Nucleus accumbens (tissue), 56 donors: ENCODE measurements at places on chromosomes 3 and 15.

- DNase-seq = no peak
Measured at GRCh38 chr3:190579514-190580137, 65.7 kb downstream of the IL1RAP start.

GRCh38 chr15:73142802-73143762, 90.8 kb downstream of the NEO1 start:
- no peak for DNase-seq

DNA sequence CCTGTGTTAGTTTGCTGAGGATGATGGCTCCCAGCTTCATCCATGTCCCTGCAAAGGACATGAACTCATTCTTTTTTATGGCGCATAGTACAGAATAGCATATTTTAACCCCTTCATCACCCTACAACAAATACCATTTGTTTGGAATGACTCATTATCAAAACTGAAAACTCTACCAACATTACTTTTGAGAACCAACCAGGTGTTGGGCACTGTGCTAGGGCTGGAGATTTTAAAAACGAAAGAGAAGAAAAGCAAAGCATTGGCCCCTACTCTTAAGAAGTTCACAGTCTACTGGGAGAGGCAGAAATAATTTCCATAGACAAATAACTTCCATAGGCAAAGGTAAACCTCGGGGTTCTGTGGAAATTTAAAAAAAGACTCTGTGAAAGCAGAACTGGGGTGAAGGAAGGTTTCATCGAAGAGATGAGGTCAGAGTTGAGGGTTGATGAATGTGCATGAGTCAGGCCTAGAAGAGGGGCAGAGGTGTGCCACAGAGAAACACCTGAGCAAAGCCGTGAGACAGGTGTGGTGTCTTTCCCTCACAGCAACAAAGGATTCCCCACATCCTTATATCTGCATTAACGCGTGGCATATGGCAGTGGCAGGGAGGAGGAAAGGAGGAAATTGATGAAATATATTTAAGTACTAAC, 51.0 kb downstream of the MCF2L2 start:
- DNase-seq = no peak

DNA sequence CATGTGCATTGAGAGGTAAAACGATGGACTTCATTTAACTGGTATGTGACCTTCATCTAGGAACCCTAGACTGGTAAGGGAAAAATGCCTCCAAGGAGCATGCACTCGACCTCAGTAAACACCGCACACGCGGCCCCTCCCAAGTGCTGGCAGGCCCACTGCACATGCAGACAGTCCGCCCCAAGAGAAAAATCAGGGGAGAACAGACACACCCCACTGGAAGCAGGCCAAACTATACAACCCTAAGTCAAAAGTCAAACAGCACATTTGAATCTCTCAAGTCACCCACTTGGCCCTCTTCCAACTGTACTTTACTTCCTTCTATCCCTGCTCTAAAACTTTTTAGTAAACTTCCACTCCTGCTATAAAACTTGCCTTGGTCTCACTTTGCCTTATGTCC, 250.1 kb upstream of the HES1 start:
- DNase-seq = no peak

- DNase-seq = no peak
Measured at GRCh38 chr3:45870099-45870498, 16.2 kb upstream of the CCR9 start.

DNA sequence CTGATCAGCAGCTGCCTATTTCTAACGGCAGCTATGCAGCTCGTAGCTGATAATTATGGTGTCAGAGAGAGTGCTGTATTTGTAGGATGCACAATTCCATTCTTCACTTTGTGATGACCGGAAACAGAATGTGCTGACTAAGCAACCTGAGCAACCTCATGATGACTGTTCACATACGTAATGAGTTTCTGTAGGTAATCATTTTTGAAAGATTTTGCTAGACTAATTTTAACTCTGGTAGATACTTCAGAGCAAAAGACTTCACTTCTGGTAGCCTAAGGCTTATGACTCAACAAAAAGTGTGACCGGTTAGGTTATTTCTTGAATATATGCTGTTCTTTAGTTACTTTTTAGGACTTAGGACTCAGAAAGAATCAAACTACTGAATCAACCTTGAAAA, 567.7 kb downstream of the NAALADL2 start:
- no peak for DNase-seq

GRCh38 chr3:16253601-16254000, 11.1 kb downstream of the DPH3 start:
- DNase-seq = no peak

GRCh38 chr3:143897576-143898295, 49.5 kb upstream of the SLC9A9 start:
- no peak for DNase-seq

DNA sequence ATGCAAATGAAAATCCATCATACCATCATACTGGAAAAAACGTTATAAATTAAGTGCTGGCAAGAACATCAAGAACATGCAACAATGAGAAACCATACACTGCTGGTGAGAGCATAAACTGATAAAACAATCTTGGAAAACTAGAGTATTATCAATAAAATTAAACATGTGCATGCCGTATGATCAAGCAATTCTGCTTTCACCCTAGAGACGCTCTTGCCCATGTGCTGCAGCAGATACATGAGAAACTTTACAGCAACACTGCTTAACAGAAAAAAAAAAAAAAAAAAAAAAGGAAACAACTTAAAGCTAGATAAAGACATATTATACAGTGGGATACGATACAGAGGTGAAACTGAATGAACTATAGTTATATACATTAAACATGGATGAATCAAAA, 21.8 kb downstream of the SPG11 start:
- no peak for DNase-seq

DNA sequence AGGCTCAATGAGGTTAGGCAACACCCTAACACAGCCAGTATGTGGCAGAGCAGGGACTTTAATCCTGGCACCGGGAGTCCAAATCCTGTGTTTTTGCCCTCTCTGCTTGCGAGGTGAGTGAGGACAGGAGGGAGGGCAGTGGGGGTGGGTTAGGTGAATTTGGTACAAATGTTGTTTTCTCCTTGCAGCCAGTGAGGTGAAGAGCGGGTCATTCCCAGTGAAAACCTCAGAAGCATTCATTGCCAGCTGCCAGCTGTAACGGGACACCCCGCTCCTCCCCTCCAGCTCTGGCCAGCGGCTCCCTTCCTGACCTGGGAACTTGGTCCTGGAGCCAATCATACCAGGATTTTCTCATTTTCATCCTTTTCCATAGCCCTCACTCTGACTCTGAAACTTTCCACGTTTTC, 45.7 kb upstream of the RAB6B start:
- DNase-seq = no peak

DNA sequence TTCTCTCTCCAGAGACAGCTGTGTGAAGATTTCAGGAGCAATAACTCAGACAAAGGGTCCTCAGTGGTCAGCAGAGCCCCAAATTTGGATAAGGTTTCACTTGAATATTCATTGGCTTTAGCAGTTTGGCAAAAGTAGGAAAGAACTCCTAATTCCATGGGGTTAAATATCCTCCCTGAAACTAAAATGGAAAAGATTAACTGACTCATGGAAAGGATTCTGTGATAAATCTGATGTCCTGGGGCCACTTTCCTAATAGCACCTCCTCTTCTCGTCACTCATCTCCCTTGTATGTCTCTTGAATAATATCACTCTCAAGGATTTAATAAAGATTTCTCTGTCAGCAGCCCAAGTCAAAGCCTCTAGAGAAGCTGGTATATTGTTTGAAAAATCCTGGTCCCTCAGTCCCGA, 33.3 kb upstream of the TBC1D23 start:
- no peak for DNase-seq

- DNase-seq = no peak
Measured at GRCh38 chr15:98889930-98890695, 117.5 kb downstream of the PGPEP1L start.

- DNase-seq = no peak
Measured at GRCh38 chr15:31339558-31339895, 12.9 kb downstream of the KLF13 start.

DNA sequence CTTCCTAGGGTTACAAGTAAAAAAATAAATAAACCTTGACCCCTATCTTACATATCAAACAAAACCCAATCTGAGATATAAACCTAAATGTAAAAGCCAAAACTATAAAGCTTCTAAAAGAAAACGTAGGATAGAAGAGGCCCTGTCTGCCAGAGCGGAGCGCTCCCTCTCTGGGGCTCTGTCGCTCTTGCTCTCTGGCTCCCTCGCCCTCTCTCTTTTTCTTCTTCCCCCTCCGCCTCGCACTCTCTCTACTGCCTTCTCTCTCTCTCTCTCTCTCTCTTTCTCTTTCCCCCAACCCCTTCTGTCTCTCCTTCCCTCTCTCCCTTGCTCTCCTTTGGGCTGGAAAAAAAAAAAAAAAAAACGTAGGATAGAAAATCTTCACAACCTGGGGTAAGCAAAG, 21.6 kb downstream of the RYK start:
- no peak for DNase-seq

DNA sequence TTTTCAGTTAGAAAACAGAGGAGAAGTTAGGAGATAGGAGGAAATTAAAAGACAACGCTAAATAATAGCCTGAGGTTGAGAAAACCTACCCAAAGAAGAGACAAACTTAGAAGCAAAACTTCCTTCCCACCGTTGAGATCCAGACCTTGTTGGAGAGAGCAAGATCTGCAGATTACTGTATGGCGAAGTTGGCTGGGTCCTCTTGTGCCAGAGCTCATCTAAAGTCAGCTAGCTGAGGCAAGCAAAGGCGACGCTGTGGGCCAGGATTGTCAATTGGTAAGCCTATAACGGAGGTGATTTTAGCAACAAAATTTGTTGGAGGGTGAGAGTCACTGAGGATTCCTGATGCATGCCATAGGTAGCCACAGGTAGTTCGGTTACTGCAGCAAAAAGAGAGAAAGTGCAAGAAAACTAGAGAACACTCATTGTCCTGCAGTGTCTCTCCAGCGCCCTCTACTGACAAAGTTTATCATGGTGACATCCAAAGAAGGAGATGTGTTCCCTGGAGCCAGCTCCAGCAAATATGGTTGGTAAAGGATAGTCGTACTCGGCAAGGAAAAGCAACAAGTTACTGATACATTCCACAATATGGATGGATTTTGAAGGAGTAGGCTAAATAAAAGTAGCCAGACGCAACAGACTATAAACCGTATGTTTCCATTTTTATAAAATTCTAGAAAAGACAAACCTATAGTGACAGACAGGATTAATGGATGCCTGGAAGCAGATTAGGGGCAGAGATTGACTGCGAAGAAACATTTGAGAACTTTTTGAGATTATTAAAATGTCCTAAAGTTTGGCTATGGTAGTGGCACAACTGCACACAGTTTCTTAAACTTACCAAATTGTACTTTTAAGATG, 9.8 kb upstream of the OR5K4 start:
- DNase-seq = no peak

GRCh38 chr3:17442332-17443049, 299.9 kb downstream of the TBC1D5 start:
- DNase-seq = no peak

- no peak for DNase-seq
Measured at GRCh38 chr3:45567730-45568172, 26.8 kb upstream of the LIMD1 start.

GRCh38 chr3:108406661-108407206, 103.7 kb downstream of the MYH15 start:
- no peak for DNase-seq

DNA sequence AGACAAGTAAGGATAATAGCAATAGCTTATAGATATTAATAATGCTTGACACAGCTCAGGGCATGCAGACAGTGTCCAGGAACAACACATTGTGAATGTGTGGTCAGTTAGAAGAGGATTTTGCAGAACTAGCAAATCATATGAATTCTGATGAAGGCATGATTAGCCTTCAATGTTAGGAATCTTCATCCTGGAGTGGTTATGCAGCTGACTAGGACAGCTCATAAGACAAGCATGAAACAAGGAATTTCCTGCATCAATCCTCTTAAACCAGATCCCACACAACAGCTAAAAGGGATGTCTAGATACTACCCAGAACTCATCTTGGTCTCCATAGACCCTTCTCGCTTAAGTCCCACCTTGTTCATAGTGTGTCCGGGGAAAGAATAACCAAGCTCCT, 499.0 kb upstream of the ATP11B start:
- DNase-seq = no peak

DNA sequence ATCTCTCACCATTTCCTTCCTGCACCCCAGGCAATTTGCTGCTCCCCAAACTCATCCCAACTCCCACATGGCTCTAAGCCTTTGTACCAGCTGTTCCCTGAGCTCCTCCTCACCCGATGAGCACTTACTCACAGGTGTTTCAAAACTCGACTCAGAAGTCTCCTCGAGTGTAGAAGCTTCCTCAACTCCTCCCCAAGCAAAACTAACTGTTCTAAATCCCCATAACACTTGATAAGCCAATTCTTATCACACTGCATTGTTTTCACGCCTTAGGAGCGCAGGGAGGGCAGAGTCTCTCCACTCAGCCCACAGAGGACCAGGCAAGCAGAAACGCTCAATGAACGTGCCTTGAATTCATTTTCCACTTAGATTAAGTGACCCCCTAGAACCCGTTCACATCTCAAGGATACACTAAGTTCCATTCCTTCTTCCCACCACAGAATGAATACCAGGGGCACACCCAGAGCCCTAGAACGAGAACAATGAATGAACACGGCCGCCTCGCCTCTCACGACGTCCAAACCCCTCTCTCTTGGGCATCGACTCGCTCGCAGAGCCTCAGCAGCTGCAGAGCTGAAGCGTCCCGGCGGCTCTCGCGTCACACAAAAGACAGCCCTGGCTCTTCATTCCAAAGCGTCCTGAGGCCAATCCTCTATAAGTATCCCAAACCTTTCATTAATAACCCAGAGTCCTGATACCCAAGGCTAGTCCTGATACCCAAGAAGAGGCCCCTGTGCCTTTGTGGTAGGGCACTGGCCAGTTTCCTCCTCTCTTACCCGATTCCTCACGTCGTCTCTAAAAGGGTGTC, 1.1 kb downstream of the RAF1 start:
- DNase-seq = no peak

DNA sequence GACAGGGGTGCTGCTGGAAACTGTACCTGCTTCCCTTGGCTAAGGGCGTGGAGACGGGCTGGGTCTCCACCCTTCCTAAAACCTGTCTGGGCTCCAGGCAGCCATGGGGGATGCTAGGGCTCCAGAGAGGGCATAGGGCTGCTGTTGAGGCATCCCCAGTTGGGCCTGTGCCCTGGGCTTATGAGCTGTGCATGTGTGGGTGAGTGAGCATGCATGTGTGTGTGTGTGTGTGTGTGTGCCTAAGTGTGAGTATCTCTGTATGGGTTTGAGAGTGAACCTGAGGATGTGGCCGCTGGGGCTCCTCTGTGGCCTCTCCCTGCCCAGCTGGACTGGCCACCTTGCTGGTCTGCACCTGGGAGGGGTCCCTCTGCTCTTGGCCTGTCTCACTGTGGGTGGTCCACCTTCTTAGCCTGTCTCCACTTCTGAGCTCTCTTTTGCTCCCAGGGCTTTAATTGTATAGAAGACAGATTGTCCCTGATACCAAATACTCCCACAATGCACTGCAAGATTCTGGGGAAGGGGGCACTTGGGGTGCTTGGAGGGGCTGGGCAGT, 11.9 kb upstream of the TMEM115 start:
- no peak for DNase-seq

DNA sequence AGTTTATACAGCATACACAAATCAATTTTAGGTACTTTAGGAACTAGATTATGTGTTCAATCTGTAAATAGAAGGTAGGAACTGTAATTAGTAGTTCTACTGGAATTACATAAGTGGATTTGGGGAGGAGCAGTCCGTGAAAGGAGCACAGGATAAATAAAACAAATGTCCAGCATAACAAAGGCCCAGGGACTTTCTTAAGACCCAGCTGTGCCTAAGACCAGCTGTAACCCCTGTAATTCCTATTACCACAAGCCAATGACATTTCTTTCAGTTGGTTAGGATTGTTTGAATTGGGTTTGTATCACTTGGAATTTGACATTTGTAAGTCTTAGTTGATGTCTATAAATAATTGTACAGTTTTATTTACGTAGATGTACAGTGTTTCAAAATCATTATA, 4.8 kb upstream of the ZBTB20 start:
- DNase-seq = no peak

GRCh38 chr3:127077505-127078064, 94.7 kb downstream of the PLXNA1 start:
- DNase-seq = no peak
